ENCODE measurements at places on chromosomes 3 and 15.

DNA sequence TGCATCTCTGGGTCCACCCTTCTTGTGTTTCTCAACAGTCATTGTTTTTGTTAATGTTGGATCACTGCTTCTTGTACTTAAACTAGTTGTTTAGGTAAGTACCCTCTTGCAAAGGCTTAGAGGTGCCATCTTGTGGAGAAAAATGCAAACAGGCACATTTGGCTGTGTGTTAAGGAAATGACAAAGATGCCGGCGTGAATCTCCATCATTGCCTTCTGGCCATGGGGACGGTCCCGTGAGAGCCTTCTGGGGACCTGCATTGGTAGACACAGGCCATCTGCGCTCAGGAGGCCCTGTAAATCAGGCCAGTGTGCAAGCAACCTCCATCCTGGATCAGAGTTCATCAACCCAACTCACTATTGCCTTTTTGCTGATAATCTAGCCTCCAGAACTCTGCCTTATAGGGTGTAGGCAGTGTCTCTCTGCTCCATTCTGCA, 158.6 kb upstream of the NR2E3 start:
- peak; percentile 47 for DNase-seq

GRCh38 chr3:45167011-45167911, 21.1 kb upstream of the CDCP1 start:
- DNase-seq = peak; percentile 89

- DNase-seq = no peak
Observed at GRCh38 chr3:149620291-149621020, 37.4 kb downstream of the WWTR1 start.

DNA sequence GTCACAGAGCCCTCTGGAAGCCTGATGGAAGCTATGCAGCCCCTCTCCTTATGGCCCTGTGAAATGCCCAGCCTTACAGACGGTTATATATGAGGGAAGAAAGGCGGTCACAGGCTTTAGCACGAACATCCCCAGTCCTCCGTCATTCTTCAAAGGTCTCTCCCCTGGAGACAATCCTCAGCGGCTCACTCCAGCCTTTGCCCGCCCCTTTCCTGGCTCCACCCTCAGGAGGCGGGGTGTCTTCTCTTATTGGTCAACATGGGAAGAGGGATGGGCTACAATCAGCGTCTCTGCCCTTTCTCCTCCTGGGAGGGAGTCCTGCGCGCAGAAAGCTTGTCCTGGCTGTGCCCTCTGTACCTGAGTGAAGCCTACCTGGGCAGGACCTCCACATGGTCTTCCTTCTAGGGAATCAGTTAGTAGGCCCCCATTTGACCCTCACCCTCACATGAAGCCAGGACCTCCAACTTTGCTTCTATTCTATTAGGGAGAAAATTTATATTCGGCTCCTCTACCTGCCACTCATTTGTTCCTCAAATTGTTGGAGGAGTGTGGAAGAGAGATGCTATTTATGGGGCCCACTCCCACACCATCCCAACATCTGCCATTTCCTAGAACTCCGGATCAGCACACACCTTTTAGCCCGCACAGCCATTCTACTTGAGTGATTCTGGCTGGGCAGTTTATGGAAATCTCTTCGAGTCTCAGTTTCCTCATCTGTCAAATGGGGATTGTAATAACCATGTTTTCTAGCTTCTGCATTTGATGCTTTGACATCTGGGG, 112.9 kb upstream of the SLC6A11 start:
- DNase-seq = peak; percentile 86

DNA sequence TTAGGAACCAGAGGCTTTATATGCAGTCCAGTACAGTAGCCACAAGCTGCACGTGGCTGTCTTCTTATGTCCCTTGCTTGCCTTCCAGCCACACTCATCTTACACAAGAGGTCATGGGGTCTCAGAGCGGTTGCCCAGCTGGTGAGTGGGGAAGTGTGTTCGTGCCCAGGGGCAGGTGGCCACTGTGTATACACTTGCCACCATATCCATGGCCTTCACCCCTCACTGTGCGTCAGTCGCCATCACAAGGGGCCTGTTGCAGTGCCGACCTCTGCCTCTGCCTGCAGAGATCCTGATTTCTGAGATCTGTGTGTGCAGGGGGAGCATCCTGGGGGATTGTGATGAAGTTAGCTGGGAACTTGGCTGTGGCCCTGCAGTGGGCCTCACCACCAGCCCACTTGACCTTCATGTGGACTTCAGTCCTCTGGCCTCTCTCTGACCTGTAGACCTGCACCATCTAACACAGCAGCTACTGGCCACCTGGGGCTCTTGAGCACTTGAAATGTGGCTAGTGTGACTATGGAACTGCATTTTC, 43.1 kb upstream of the SACM1L start:
- DNase-seq = no peak

DNA sequence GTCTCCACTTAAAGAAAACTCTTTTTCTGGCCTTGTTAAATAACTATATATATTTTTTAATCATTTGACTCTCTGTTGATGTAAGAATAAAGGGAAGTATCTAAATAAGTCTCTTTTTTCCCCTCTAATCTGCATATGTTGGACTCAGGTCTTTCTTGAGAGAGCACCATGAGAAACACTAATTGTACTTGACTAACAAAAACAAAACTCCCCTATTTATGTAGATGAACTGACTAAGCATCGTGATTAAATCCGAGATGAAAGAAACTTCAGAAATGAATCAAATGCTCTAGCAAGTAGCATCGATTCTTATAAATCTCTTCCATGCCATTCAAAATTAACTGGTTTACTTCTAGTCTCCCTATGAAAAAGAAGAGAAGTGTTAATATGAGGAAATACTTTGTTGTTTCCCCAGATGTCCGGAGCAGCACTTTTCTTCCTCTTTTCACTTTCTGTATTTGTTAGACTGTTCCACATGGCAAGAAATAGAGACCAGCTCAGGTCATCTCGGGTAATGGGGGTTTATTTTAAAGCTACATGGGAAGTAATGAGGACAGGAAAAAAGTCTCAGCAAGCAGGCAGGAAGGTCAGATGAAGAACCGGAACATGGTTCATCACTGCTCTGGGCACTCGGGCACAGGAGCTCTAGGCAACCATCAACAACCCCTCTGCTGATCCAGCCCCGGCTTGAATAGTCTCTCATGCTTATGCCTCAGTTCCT, 288.3 kb downstream of the CNTN6 start:
- DNase-seq = no peak

DNA sequence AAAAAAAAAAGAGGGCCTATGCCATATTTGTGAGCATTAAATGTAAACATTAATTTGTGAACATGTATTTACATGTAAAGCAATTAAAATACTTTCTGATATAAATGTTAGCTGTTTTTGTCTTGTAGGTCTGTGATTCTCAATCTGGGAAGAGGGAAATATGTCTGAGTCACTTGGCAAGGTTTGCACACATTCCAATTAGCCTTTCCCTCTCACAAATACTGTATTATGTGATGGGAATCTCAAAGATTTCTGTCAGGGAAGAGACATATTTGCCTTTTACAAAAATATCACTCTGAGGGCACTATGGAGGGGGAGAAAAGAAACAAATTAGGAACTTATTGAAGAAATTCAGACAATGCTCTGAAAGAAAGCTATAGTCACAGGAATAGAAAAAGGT, 483.6 kb downstream of the GBE1 start:
- no peak for DNase-seq

GRCh38 chr15:69946870-69947269, 150.8 kb downstream of the TLE3 start:
- DNase-seq = no peak

GRCh38 chr15:64713592-64713991, 61.8 kb downstream of the RBPMS2 start:
- DNase-seq = no peak

GRCh38 chr3:175526609-175527280, 667.6 kb downstream of the NAALADL2 start:
- no peak for DNase-seq

DNA sequence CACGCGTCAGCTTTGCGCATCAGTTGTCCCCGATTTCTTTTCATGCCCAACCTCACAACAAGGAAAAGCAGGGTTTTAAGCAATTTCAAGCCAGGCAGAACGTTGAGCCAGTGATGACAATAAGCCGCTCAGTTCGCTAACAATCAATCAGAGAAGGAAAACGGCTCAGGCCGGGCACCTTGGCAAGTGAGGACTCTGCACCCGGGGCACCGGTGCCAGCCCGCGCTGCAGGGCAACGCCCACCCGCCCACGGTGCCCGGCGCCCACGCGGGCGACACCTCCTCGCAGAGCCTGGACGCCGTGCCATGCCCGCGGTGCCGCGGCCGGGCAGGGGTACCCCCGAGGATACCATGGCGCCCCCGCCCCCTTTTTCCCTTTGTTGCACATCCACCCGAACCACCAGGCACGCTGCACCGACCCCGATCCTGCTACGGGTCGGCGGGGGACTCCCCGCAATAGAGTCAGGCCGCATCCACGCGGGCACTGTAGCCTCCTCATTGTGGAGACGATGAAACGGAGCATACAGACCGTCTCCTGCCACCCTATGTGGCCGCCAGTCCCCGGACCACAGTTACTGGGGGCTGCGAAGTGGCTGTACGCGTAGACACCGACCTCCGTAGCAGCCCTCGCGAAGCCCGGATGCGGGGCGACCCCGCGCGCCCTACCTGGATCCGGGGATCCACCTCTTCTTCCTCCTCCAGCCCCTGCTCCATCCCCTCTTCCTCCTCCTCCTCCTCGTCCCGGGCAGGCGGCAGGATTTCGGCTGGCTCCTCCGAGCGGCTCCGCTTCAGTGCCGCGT, 581 bp downstream of the SH3BP5 start:
- DNase-seq = peak; percentile 19
